ENCODE measurements at places on chromosomes 7 and 10. TPM values are rescaled to one million over a fixed set of nuclear protein-coding genes. Genes with fewer than 3 reads are reported as not detected.

Gene CFAP46
- 9.0 TPM for polyA plus RNA-seq

DNA sequence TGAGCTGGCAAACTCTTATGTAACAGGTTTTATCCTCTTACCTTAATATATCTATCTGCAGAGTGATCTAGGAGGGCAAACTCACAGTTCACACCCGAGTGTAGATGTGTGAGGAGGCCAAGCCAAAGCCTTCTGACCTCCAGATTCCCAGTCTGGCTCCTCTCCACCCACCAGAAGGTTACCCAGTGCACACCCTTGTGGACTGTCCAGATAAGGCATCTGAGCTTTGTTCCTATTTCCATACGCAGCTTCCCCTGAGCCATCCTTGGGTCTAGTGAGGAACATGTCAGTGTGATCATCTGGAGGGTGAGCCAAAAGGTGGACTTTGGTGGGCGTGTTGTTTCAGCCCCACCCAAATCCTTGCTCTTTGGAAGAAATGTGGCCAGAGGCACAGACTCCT lies 203.0 kb upstream of the MEOX2 start:
- no peak for DNase-seq

DNA sequence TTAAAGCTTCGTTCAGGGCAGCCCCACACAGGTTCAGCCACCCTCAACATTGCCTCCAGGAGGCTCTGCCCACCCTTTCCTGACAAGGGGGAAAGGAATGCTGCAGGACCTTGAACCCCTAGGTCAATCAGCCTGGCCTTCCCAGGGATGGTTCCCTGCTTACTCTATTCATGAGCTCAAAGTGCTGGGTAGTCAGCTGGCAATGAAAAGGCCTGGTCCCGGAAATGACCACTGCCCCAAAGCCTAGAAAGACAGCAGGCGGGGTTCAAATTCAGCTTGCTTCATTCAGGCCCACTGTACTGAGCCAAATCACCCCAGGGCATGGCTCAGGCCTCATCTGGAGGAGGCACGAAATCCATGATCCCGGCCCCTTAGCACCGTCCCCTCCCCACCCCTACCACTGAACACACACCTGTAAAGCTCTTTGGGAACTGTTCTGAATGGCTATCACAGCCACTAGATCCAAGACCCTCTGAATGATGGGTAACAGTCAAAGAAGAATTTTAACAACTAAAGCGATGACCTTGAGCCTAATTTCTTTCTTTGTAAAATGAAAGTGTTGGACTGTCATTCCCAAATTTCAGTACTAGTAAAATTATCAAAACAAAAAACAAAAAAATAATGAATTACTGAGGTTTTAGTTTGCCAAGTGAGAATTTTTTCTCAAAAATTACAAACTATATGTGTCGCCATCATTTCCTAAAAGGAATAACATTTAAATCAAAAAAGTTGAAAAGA lies 1.0 kb downstream of the URGCP start:
- DNase-seq, result no peak

Gene C1QL3
- polyA plus RNA-seq, result 2.3 TPM

GRCh38 chr7:78254726-78255055 lies 456.1 kb downstream of the PHTF2 start:
- DNase-seq, result no peak

GRCh38 chr7:16667355-16667754 lies 21.4 kb downstream of the BZW2 start:
- no peak for DNase-seq

GRCh38 chr7:130849604-130850003 lies 115.6 kb upstream of the KLF14 start:
- DNase-seq, result no peak

DNA sequence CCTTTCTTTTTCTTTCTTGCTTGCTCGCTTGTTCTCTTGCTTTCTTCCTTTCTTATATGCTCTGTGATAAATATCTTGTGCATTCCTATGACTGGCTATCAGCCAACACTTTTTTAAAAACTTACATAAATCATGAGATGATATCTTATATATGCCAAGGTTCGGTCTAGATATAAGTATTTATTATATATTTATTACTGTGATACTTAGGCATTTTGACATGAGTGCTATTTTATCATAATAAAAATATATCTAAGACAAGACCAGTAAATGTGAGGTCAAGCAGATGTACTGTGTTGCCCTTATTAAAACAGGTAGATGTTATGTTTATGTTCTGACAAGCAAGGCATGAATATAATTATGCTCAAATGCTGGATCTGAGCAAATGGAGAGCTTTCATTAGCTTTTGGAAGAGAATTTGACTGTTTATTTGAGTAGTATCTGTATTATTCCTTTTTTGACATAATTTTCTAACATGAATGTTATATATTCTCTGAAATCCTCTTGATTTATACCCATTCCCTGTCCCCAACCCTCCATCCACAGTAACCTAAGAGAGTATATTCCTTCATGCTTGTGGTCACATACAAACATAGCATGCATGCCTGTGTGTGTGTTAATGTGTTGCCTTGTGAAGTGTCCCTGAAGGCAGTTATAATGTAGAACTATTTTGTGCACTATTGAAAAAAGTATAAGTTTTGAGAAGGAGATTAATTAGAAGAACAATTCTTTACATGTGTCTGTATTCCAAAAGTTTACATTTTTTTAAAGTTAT lies 158.0 kb downstream of the HDAC9 start:
- DNase-seq, result no peak

DNA sequence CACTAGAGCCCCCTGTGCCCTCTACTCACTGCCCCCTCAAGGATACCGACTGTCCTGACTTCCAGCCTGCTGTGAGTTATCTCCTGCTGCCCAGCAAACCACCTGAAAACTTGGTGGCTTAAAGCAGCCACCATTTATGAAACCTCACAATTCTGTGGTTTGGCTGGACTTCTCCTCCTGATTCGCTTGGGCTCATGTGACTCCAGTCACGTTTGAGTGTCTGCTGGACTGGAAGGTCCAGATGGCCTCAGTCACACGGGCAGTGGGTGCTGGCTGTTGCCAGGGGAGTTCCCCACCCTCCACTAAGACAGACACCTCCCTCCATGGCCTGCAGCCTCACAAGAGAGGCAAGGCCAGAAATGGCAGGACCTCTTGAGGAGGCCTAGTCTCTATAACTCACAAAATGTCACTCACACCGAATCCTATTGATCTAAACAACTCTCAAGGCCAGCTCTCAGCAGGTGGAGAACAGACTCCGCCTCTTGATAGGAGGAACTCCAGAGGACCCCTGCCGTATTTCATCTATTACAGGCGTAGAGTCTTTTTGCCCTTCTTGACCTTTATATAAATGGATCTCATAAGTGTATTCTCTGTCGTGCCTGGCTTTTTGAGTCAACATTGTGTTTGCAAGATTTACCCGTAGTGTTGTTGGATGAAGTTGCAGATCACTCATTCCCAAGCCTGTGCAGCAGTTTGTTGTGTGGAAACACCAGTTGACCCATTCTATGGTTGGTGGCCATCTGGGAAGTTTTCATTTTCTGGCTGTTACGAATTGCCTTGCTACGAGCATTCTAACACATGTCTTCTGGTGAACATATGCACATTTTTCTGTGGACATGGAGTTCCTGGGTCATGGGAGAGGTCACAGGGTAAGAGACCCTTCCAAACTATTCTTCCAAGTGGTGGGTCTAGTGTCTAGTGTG lies 48.3 kb downstream of the ZMIZ1 start:
- DNase-seq, result no peak

Gene GJD4
- 0.08 TPM for polyA plus RNA-seq

Gene COPG2
- 64.6 TPM for polyA plus RNA-seq

DNA sequence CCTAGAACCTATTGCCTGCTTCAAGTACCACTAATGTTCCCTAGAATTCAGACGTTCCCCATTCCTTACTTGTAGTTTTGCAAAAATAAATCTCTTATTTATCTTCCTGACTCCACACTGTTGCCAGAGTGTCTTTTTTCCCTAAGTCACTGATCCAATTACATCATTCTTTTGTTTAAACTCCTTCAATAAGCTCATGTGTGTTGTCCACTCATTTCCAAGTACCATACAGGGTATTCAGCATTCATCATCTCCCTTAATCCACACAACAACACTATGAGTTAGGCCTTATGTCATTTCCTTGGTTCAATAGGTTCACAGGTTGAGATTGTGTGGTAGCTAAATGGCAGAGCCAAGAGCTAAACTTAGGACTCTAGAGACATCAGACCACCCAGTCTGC lies 119.9 kb upstream of the RHOBTB1 start:
- no peak for DNase-seq

DNA sequence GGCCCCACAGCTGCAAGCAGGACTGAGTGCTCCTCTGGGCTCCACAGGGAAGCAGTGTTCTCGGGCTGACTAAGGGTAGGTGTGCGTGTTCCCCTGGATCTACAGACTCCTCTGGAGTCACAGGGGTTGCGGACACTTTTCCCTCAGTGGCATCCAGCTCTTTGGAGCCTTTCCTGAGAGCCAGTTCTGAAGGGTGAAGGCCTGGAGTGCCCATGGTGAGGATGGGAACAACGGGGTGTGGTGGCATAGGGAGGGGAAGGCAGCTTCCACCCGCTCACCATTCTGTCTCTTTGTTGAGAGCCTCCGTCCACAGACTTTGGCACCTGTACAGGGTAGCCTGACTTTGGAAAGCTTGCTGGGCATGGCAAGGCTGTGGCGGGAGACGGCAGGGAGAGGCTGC lies 104.1 kb upstream of the PCBD1 start:
- DNase-seq, result no peak

Gene TMEM60
- 29.4 TPM for polyA plus RNA-seq

- no peak for DNase-seq
Measured at GRCh38 chr10:69338547-69339450, 60.5 kb downstream of the HK1 start.

- DNase-seq, result no peak
Measured at GRCh38 chr10:43214071-43214955, 52.6 kb downstream of the RASGEF1A start.

Gene CYP2W1
- 1.2 TPM for polyA plus RNA-seq

Gene TAS2R41
- polyA plus RNA-seq, result not detected

- no peak for DNase-seq
Measured at GRCh38 chr7:70660819-70661191, 471.1 kb upstream of the GALNT17 start.

DNA sequence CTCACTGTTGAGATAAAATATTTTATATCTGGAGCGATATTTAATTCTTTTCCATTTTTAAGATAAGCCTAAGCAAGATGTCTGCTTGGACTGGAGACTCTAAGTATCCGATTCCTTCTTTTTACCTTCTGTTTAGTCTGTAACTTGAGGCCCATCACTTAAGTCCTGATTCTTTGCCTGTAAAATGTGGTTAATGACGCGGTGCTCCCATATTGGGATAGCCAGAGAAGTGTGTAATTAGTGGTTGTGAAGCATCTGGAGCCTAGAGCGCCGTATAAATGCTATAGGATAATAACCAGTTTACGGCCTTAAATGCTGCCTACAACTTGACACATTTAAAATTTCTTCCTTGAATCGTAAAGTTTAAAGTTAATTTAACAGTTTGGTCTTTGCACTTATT lies 132.9 kb downstream of the CHN2 start:
- no peak for DNase-seq

GRCh38 chr7:30799976-30800661 lies 28.9 kb downstream of the MINDY4 start:
- no peak for DNase-seq

DNA sequence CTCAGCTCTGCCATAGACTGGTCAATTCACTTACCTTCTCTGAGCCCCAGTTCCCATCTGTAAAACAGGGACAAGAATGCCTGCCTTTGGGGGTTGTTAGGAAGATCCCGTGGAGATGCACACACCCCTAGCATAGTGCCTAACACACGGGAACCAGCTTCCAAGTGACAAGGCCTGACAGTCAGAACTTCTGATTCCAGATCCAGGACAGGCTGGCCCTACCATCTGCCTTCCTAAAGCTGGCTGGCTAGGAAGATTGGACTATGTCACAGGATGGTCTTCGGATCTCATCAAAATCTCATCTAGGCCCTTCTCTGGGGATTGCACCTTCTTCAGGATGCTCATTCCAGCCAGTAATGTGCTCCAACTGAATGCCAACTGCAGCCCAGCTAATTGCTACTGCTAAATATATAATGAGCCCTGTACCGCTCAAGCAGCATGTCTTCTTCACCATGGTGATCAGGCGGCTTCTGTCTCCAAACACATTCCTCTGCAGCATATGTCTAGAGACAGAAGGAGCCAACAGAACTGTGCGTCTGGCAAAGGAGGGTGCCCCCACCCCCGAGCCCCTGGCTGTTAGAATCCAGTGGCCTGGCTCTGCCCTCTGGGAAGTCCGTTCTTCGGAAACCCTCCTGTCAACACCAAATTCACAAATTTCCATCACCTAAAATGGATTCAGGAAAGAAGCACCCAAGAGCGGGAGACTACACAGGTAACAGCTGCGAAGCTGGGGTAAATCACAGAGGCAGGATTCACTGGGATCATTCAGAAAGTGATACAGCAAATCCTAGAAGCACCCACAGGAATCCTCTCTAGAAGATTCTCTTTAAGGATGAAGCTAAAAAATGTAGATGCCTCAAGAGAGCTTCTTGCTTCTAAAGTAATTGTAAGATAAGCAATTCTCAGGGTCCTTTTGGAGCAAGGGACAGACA lies 142.1 kb upstream of the EEPD1 start:
- no peak for DNase-seq

Gene TAC1
- polyA plus RNA-seq, result 1.1 TPM

Measured in right renal pelvis (tissue), 4 donors.